ENCODE measurements at places on chromosomes 16 and 17.

GRCh38 chr16:31334934-31335333 lies 20.0 kb upstream of the ITGAX start:
- DNase-seq, result no peak

DNA sequence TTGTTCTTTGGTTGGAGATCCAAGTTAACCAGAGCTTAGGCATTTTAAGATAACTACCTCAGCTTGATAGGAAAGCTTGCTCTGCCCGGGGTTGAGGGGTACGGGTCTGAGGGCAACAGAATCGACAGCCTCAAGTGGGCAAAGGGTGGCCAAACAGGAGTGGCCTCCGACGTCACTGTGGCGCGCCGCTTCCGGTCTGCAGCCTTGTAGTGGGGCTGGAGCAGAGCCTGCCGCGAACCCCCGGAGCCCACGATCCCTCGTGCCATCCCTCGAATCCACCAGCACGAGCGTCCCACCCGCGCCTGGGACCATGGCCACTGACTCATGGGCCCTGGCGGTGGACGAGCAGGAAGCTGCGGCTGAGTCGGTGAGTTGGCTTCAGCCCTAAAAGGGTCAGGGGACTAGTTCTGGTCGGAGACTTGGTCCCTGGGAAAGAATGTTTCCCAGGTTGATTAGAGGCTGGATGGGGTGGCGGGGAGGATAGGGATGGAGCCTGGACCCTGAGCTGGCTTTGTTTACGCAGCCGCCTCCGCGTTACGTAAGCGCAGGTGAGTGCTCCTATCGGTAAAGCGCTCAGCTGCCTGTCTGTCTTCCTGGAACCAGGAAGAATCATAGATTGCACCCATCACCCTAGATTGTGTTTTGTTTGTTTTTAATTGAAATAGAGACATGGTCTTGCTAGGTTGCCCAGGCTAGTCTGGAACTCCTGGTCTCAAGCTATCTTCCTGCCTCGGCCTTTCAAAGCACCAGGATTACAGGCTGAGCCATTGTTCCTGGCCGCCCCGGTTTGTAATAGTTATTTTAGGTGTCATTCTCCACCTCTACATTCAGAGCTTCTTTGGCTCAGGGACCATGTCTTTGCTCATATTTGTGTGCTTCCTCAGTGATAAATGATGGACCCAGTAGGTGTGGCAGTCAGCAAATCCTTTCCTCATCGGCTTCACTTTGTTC lies at the start of gene DDX19B:
Gene DDX19B, plus strand, starts transcription at position 199 of the 951 bp plus-strand sequence. Its CDS starts 112 bp downstream, at position 311.
- DNase-seq, result peak; percentile 79

- DNase-seq, result no peak
Measured at GRCh38 chr17:74119965-74120364, 83.5 kb upstream of the RPL38 start.

GRCh38 chr17:81193470-81194224 lies 27.6 kb upstream of the AATK start:
- peak; percentile 78 for DNase-seq

- no peak for DNase-seq
Measured at GRCh38 chr17:68835071-68835470, 120.1 kb downstream of the ABCA8 start.

DNA sequence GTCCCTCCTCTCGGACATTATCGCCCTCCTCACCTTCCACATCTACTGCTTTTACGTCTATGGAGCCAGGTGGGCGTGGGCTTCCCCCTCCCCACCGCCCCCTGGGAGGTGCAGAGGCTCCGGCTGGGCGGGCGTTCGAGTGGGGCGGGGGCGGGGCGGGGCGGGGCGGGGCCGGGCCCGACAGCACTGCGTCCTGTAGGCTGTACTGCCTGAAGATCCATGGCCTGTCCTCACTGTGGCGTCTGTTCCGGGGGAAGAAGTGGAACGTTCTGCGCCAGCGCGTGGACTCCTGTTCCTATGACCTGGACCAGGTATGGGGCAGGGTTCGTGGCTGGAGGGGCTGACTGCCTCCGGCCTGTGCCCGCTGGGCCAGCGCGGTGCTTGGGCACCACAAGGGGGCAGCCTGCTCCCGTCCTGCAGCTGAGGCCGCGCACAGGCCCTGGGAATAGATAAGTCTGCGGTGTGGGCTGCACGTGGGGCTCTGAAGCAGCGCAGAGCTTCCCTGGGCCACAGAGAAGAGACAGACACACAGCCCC lies 9.2 kb downstream of the PIGQ start:
- DNase-seq, result peak; percentile 89

DNA sequence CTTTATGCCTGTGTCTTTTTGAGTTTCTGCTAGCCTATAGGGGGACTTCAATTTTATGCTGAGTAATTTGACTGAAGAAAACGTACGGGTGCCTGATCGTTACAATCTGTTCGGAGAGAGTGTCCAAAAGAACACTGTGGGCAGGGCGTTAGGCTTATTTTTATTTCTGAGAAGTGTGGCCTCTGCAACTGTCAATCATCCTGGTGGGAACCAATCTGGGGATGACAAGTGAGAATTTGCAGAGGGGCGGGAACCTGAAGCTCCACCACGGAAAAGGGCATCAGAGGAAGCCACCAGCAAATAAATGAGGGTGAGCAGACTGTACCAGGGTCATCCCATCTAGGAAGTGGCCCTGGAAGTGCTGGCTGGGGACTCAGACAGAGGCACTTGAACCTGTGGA lies 12.0 kb upstream of the CDYL2 start:
- DNase-seq, result no peak

GRCh38 chr17:76397184-76397583 lies 12.8 kb downstream of the SPHK1 start:
- no peak for DNase-seq

GRCh38 chr17:7222972-7223292 lies 3.2 kb downstream of the ACADVL start:
- no peak for DNase-seq

DNA sequence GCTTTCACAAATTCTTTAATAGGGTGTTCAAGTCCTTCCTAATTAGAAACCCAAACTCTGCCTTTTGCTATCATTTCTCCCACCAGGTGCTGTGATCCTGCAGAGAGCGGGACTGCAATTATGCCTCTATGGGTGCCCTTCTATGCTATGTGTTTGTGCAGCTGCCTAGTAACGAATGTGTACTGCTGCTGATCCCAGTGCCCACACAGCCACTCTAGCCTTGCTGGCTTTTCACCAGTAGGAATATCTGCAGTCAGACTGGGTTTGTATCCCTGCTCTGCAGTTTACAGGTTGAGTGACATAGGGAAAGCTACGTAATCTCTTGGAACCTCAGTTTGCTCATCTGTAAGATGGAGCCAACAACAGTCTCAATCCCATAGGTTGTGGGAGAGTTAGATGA lies 179.6 kb upstream of the IRX3 start:
- no peak for DNase-seq

DNA sequence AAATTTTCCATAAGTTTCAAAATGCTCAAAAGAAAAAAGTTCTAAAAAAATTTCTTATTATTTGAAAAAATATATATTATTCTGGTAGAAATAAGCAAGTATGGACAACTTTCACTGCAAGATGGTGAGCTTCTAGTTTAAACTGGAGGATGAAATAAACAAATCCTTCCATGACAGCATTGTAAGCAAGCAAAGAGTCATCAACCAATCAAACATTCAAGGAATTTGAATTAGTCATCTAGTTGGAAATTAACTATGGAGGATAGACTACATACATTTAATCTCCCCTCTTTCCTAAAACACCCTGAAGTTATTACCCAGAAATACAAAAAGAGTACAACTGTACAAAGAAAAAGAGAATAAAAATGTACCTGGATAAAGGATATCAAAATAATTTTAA lies 51.0 kb upstream of the IRX5 start:
- DNase-seq, result no peak

DNA sequence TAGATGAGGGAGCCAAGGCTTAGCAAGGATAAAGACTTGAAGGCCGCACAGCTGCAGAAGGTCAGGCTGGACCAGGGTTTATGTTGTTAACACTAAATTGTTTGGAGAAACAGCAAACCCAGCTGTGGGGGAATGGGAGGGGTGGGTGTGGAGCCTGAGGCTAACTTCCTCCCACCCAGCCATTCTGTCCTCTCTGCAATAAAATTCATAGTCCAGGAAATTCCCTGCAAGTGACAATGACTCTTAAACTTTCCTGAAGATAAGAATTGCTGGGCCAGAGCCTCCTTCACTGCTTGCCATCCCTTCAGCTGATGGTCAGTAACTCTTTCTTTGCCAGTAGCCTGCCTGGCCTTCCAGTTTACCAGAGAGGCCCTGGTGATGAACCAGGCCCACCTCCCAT lies 19.4 kb upstream of the ATP5MC1 start:
- DNase-seq, result no peak

DNA sequence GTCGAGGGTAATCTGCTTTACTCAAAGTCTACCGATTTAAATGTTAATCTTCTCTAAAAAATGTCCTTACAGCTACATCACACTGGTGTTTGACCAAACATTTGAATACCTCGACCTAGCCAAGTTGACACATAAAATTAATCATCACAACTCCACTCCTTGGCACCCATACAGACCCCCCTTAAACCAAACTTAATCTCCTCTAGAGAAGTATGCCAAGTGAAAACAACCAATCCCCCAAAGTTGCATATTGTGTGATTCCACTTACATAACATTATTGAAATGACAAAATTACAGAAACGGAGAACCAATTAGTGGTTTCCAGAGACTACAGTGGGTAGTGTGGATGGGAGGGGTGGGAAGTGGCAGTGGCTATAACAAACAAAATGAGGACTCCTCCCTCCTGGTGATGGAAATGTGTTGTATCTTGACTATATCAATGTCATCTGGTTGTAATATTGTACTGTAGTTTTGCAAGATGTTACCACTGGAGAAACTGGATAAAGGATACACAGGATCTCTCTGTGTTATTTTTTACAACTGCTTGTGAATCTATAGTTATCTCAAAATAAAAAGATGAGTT lies 39.4 kb downstream of the CAPNS2 start:
- no peak for DNase-seq

DNA sequence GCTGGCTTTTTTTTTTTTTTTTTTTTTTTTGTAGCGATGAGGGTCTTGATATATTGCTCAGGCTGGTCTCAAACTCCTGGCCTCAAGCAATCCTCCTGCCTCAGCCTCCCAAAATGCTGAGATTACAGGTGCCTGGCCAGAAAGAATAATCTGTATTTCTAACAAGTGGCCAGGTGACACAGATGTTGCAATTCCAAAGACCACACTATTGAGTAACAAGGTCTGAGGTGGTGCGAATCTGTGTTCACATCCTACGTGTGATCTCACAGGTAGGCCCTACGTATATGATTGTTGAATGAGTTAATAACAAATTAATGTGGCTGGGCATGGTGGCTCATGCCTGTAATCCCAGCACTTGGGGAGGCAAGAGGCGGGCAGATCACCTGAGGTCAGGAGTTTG lies 33.3 kb downstream of the OTOA start:
- no peak for DNase-seq

DNA sequence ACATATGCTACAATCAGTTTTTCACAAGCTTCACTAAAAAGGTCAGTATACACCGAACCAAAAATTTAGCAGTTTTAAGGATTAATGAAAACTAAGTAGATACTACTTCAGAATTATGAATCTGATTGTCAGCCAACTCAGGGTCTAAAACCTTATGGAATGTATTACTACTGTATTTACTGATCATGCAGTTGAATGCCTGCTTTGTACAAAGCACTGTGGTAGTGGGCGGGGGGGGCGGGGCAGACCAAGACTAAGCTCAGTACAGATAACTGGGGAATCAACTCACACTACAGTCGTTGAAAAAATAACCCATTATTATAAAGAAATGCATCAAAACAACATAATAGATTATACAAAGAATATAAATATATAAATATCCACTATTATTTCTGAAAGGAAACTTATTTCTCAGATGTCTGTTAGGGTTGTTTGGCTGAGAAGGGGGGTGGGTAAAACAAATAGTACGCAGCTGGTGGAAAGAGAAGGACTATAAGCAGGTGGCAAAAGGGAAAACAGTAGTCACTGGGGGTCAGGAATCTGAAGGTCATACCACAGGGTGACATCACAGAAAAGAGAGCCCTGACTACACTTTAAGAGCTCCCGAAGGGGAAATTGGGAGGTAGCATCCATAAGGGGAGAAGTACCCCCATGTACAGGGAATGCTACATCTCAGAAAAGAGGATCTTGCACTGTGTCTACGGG lies 109.4 kb upstream of the AXIN2 start:
- no peak for DNase-seq

GRCh38 chr17:68482576-68483041 lies 25.3 kb upstream of the WIPI1 start:
- no peak for DNase-seq

- DNase-seq, result peak; percentile 74
Measured at GRCh38 chr17:7136266-7136877, 21.8 kb upstream of the ASGR2 start.

DNA sequence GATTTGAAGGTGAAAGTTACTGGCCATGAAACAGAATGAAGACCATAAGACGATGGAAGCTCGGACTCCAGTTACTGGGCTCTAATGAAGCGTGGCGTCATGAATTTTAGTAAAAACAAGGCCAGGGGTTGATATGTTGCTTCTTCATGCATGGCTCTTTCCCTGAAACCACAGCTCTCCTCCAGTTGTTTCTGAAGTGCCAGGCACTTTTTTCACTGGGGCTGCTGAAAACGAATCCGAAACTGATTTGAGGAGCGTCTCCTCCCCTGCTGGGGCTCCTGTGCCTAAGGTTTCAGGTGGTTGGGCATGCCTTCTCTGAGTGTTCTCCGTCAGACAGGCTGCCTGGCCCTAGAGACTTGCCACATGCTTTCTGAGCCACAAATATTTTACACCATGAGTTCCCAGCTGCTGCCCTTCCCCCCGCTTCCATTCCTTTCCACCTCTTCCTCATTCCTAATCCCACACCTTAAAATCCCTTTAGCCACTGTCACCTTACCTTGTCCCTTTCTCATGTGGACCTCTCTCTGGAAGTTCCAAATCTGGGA lies 3.7 kb upstream of the MYL4 start:
- peak; percentile 45 for DNase-seq

GRCh38 chr17:17769869-17770631 lies 66.7 kb downstream of the SREBF1 start:
- DNase-seq, result no peak

GRCh38 chr17:40313668-40314583 lies 4.9 kb downstream of the RARA start:
- peak; percentile 3 for DNase-seq

DNA sequence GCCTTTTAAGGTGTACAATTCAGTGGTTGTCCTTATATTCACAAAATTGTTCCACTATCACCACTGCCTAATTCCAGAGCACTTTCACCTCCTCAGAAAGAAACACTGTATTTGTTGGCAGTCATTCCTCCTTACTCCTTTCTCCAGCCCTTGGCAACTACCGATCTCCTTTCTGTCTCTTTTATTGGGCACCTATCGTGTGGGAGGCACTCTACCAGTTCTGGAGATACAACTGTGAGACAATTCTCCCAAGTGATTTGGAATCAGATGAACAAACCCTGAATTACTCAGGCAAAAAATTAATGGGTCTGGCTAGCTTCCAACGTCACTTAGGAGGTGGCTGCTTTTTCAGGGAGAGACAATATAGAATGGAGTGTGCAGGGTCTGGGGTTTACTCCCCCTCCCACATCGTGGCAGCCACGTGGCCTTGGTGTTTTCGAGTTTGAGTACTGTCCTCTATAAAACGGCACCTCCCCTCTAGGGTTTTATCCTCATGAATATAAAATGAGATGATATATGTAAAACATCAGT lies 63.9 kb downstream of the SHISA9 start:
- DNase-seq, result no peak
